ENCODE measurements at places on chromosomes 6 and 20.

- ATAC-seq = peak; percentile 98
These were observed at the start of gene LCA5 for GRCh38 chr6:79536954-79537747. Gene LCA5, minus strand, starts transcription at chr6:79537430. Its CDS starts 18,536 bp downstream, at chr6:79518894.

GRCh38 chr6:159203304-159204005 is 34.3 kb downstream of the FNDC1 start:
- peak; percentile 47 for ATAC-seq

DNA sequence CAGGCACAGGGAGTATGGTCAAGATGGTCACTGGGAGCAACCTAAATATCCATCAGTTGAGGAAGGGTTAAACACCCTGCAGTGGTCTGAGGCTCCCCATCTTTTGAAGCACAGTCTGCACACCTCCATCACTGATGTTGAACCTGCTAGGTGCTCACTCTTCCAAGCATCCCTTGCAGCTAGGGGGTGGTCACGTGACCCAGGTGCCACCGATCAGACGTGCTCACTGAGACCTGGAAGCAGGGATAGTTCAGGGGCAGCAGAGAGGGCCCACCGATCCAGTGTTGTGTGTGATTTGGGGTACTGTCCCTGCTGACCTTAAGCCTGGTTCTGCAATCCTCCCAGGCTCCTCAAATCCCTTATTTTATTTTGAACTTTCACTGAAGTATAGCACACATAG is 134.6 kb downstream of the CEBPB start:
- no peak for ATAC-seq

- no peak for ATAC-seq
These were observed 204.8 kb upstream of the NOX3 start for GRCh38 chr6:155660251-155660977.

GRCh38 chr6:125809570-125810170 is 18.9 kb downstream of the NCOA7 start:
- no peak for ATAC-seq

- ATAC-seq = no peak
These were observed 304.4 kb upstream of the PLCB4 start for GRCh38 chr20:8764344-8764962.

- no peak for ATAC-seq
These were observed 12.5 kb downstream of the TRIM26 start for GRCh38 chr6:30200551-30201281.

DNA sequence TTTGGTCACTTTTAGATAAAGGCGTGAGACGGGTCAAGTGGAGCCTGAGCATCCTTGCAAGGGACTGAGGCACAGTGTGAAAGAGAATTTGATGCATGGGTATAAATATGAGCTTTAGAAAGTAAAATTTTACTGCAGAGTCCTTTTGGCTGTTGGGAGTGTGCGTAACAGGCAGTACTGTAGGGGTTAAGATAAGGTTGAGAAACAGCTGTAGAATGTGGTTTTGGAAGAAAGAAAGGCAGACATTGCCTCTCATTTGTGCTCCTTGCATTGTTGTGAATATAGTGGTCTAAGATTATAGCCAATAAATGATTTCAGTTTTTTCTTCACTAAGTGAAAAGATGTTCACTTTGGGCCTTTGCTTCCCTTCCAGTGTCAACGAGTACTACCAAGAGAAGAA is 73.0 kb downstream of the RREB1 start:
- no peak for ATAC-seq

DNA sequence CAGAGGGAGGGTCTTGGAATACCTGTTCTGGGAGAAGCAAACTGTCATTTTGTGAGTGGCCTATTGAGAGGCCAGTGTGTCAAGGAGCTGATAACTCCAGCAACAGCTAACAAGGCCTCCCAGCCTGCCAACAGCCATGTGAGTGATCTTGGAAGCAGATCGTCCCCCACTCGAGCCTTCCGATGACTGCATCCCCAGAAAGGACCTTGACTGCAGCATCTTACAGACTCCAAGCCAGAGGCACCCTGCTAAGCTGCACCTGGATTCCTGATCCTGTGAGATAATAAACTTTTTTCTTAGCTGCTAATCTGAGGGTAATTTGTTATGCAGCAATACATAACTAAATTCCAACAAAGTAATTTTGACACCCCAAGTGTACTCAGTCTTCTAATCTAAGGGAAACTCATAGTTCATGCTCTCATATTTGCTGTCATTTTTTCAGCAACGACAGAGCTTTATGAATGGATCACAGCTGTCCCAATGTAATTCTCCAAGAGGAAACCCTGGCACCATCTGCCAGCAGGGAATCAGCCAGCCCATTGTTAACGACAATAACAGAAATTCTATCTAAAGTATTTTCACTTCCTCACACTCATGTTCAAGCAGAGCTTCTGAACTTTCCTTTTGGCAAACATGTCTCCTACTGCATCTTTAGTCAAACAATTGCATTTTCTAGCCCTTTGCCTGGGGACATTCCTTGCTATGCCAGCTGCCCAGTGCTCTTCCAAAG is 470.2 kb upstream of the BTBD3 start:
- ATAC-seq = no peak

- peak; percentile 96 for ATAC-seq
These were observed 1211.1 kb upstream of the GJE1 start for GRCh38 chr6:140921366-140922226.

GRCh38 chr6:111761783-111762312 is 111.4 kb downstream of the FYN start:
- no peak for ATAC-seq

DNA sequence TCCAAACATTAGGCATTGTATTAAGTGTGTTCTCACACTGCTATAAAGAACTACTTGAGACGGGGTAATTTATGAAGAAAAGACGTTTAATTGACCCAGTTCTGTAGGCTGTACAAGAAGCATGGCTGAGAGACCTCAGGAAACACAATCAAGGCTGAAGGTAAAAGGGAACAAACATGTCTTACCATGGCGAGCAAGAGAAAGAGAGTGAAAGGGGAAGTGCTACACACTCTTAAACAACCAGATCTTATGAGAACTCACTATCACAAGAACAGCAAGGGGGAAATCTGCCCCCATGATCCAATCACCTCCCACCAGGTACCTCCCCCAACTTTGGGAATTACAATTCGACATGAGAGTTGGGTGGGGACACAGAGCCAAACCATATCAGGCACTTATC is 86.6 kb upstream of the TOP1 start:
- ATAC-seq = no peak

DNA sequence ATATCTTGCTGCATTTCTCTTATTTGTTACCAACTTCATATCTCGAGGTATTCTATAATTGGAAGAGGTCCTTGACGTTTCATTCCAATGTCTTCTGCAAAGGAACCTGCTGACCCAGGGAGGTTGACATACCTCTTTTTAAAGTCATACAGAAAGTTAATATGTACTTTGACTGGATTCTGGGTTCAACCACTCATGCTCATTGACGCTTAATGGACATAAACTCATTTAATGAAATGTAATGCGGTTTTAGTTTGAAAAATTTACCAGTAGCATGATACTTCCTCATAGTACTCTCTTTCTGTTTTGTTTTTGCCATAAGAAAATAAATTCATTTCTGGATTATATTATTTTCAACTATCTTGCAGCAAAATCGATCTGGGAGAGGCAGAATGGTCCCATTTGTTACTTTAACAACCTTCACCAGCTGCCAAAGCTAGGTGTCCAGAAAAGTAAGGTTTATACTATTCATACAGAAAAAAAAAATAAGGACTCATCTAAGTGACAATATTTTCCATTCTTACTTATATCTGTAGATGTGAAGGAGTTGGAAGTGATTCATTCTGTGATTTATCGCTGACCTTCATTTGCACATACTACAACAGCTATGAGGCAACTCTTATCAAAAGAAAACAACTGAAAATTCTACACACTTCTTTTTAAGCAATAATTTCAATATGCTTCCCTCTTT is 101.6 kb downstream of the ATXN1 start:
- no peak for ATAC-seq

GRCh38 chr20:58440021-58440767 is 51.2 kb downstream of the VAPB start:
- ATAC-seq = no peak

- ATAC-seq = no peak
These were observed 28.8 kb upstream of the GNRH2 start for GRCh38 chr20:3014662-3015061.

GRCh38 chr6:20575125-20575524 is 40.9 kb downstream of the CDKAL1 start:
- ATAC-seq = no peak

GRCh38 chr6:41058783-41059181 is 5.8 kb downstream of the APOBEC2 start:
- ATAC-seq = no peak

DNA sequence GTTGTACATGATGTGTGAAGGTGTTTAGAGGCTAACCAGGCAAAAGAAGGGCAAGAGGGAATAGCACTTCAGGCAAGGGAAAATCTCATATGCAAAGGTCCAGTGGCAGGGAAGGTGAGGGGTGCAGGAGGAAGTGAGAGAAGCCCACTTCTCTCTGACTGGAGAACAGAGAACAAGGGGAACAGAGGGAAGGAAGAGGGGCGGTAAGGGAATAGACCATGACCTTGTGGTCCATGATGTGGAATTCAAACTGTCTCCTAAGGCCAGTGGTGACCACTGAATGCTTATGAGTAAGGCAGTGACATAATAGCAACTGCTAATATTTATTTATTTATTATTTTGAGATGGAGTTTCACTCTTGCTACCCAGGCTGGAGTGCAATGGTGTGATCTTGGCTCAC is 20.6 kb upstream of the SLC9A8 start:
- ATAC-seq = no peak

GRCh38 chr6:15908871-15909270 is 220.0 kb upstream of the MYLIP start:
- no peak for ATAC-seq

DNA sequence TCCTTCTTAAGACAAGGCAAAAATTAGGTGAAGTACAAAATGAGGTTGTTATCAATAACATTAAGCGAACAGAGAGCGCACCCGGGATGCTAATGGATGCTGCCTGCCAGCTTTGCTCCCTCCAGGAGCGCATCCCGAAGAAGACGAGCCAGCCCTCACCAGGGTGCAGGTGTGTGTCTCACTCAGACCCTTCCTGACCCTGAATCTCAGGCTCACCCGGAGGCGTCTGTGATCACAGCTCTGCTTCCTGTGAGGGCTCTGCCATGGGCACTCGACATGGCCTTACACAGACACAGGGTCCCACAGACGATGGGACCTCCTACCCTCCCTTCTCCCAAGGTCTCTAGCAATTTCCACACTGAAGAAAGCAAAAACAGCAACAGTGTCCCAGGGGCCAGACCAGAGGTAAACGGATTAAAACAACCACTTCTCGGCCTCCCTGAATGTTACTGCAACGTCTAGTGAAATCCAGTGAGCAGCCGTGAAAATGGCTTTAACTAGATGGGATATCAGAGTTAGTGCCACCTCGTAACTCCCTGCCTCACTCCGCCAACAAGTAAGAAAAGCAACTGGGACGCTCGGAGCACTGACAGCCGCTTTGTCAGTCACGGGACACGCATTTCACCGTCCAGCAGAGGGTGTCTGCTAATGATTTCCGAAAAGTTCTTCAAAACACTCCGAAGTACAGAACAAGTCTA is 11.7 kb downstream of the ZBTB46 start:
- ATAC-seq = no peak

GRCh38 chr20:61912665-61913422 is 152.8 kb downstream of the TAF4 start:
- ATAC-seq = no peak

GRCh38 chr6:33213166-33213988 is 5.1 kb downstream of the RING1 start:
- peak; percentile 64 for ATAC-seq

GRCh38 chr6:165793287-165793825 is 130.3 kb upstream of the PDE10A start:
- ATAC-seq = no peak

- ATAC-seq = peak; percentile 24
These were observed 14.6 kb upstream of the ZMYND8 start for GRCh38 chr20:47370850-47371782.

DNA sequence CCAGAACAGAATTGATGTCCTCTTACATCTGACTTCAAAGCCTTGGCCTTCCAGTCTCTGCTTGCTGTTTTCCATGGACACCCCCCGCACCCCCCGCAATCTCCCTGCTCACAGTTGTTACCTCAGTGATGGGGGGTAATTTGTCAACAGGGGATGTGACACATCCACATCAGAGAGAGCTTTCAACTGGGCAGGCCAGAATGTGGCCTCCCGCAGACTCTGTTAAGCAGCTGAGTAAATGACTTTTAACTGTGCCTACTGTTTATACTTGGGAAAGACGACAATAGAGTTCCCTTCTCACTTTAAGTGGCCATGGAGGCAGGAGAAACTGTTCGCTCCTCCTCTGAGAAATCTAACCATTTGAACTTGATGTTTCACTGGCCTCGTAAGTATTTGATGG is 51.0 kb downstream of the TXNDC5 start:
- ATAC-seq = no peak

- ATAC-seq = no peak
These were observed 32.0 kb upstream of the GJA10 start for GRCh38 chr6:89862273-89862672.

- no peak for ATAC-seq
These were observed 25.7 kb upstream of the HINT3 start for GRCh38 chr6:125930765-125931418.

DNA sequence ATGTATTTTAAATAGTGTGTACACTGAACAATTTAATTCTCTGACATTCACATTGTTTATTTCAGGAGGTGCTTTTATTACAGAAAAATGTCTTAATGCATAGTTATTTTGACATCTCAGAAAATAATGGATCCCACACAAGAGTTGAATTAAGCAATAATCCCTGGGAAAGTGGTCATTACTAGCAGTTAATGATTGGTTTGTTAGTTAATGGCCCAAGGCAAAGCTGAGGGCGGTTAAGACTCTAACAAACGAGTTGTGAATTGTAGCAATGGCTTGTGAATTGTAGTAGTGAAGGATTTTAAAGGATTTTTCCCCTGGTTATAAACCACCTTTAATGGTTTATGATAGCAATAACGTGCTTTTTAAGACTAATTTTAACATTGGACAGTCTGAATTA is 1316.0 kb upstream of the GJE1 start:
- ATAC-seq = no peak

GRCh38 chr6:165663736-165664558 is 906 bp upstream of the PDE10A start:
- ATAC-seq = no peak

DNA sequence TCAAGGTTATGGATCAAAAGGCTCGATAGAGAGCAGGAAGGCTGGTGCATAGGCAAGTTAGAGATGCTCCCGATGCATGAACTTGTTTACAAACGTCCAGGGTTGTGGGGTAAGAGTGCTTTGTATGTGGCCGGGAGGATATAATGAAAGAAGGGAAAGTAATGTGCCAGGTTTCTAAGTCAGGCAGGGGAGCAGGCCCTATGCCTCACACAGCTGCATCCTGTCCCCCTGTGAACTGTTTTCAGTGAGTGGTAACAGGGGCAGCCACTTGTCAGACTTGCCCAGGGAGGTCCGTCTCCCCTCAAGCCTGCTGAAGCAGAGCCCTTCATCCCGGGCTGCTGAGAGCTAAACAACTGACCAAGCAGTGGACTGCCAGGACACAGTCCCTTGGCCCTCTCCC is 19.4 kb downstream of the KCNK5 start:
- no peak for ATAC-seq

- ATAC-seq = no peak
These were observed 76.0 kb upstream of the AGPAT4 start for GRCh38 chr6:161349886-161350285.

GRCh38 chr6:38853236-38853635 is 138.1 kb downstream of the DNAH8 start:
- ATAC-seq = no peak

- no peak for ATAC-seq
These were observed 31.5 kb downstream of the ATXN1 start for GRCh38 chr6:16729744-16730143.

GRCh38 chr6:20817806-20818320 is 283.6 kb downstream of the CDKAL1 start:
- no peak for ATAC-seq

GRCh38 chr6:124964764-124965105 is 2.5 kb downstream of the RNF217 start:
- no peak for ATAC-seq

All from SK-N-SH treated with all-trans-retinoic acid at 6 μM for 48 hours (cell line).